ENCODE measurements at places on chromosomes 2 and 18.
A peak's percentile ranks its signal among the peaks of the same experiment; 100 is the strongest.

GRCh38 chr2:5123582-5124196 is 568.5 kb upstream of the SOX11 start:
- DNase-seq, result no peak

DNA sequence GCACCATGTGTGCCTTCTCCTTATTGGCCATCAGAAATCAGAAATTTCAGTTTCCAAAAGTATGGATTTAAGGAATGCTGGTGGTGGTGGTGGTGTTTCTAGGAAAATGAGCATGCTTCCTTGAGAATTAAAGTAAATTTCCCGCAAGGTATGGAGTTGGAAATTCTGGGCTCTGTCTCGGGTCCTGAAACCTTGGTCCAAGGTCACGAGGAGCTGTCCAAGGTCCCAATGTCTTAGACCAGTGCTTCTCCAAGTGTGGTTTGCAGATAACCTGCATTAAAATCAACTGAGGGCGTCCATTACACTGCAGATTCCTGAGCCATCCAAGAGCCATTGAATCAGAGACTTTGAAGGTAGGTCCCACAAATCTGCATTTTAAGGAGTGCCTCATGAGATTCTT is 210.9 kb upstream of the PKDCC start:
- peak; percentile 78 for DNase-seq

DNA sequence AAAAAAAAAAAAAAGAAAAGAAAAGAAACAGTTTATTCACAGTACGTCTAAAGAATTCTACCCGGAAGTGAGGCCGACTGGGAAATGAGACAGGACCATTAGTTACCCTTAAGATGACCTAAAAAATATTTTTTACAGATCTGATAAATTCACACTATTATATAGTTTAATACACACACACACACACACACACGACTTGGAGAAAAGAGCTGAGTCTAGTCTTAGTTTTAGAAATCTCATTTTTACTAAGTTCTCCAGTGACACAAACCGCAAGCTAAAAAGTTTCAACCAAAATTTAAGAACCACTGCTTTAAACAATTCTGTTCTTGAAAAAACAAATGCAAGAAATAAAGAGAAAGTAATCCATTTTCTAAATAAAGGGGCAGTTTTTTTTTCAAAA is 27.1 kb downstream of the ST3GAL5 start:
- DNase-seq, result no peak

GRCh38 chr18:9103376-9103873 is 926 bp downstream of the NDUFV2 start:
- DNase-seq, result peak; percentile 81

DNA sequence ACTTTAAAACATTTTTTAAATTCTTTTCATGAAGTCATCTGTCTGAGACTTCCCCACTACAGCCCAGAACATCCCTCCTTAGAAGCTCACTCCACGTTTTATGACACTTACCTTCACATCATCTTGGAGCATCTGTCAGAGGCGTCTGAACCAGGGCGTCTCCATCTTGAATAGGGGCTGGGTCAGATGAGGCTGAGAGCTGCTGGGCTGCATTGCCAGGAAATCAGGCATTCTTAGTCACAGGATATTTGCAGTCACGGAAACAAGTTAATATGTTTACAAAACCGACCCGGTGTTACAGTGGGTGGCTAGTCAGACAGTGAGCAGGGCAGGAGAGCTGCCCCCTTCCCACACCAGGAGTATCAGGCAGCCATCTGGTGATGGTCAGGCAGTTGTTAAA is 456.5 kb downstream of the FBXO15 start:
- DNase-seq, result no peak

- DNase-seq, result no peak
These were observed 72.3 kb upstream of the SESTD1 start for GRCh38 chr2:179336782-179337534.

- no peak for DNase-seq
These were observed 64.0 kb downstream of the RALBP1 start for GRCh38 chr18:9539283-9539682.

GRCh38 chr18:50301074-50301473 is 13.6 kb upstream of the CXXC1 start:
- no peak for DNase-seq

- DNase-seq, result peak; percentile 44
These were observed 94.6 kb downstream of the PMAIP1 start for GRCh38 chr18:59994357-59994756.

DNA sequence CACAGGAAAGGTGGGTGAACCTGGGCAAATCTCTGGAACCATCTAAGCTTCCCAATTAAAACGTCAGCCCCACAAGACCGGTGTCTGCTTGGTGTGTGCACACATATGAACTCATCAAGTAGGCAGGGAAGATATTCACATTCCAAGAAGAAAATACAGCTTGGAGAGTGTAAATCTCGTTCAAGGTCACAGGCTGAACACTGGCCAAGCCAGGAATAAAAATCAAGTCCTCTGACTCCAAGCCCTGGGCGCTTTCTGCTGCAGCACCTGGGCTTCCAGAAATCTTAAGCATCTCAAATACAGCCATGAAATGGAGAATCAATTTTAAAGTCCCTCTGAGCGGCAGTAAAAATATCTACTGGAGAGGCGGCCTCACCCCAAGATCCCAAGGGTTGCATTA is 150.9 kb downstream of the TWIST2 start:
- no peak for DNase-seq

DNA sequence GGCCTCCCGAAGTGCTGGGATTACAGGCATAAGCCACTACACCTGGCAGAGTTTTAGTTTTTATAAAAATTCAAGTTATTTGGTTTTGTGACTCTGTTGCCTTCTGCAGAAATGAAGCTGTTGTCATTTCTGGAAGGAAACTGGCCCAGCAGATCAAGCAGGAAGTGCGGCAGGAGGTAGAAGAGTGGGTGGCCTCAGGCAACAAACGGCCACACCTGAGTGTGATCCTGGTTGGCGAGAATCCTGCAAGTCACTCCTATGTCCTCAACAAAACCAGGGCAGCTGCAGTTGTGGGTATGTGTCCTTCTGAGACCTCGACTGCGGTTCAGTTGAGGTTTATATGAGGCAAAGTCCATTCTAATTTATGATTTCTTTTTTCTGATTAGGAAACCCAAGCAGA is 7.2 kb downstream of the MTHFD2 start:
- DNase-seq, result peak; percentile 36

- no peak for DNase-seq
These were observed 94.1 kb upstream of the CD302 start for GRCh38 chr2:159891917-159892730.

DNA sequence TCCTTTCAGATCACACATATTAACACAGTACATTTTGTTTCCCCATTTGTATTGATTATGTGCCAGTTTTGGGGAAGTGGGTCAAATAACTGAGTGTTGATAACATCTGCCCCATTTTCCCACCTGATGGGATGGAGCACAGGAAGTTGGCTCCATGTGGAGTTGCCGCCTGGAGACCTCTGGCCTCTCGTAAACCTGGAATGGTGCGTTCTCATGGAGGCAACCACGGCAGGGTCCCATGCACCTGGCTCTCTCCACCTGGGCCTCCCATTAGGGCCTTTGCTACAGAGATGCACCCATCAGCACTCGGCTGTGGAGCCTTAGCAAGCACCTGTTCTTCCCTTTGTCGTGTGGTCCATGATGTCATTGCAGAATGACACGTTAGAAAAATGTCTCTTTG is 130.6 kb downstream of the MBP start:
- DNase-seq, result no peak

- no peak for DNase-seq
These were observed 32.2 kb downstream of the ZC3H15 start for GRCh38 chr2:186518291-186518690.

- DNase-seq, result no peak
These were observed 130.5 kb upstream of the CTDP1 start for GRCh38 chr18:79548986-79549637.

DNA sequence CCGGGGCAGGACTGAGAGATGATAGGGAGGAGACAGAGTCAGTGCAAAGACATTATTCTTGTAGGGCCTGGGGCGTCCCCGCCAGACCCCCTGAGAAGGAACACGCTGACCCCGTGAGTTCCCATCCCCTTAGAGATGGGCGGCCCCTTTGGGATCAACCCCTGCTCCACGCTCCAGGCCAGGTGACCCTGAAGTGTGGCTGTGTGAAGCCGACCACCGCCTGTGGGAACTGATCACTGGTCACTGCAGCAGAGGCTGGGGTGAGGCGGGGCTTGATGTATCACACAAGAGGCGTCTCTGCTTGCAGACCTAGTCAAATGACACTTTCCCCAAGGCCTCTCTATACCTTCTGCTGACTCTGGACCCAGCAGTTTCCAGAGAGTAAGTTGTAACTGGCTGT is 157.4 kb upstream of the TWIST2 start:
- no peak for DNase-seq

GRCh38 chr2:158127380-158127804 is 25.7 kb downstream of the UPP2 start:
- DNase-seq, result no peak

DNA sequence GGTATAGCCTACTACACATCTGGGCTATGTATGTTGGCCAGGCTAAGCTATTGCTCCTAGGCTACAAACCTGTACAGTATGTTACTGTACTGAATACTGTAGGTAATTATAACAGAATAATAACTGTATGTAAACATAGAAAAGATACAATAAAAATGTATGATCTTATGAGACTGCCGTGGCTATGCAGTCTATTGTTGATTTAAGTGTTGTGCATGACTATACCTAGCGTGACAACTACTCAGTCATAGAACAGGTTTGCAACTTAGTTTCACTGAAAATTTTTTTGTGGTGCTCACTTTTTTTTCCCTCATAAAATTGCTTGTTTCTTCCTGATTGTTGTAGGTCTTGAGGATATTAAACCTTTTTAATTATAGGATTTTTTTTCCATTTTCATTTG is 25.9 kb downstream of the KCMF1 start:
- DNase-seq, result no peak

GRCh38 chr2:227608561-227609338 is 5.9 kb downstream of the SCYGR3 start:
- DNase-seq, result peak; percentile 75

GRCh38 chr18:47522359-47522758 is 270.9 kb upstream of the SKOR2 start:
- DNase-seq, result no peak

- DNase-seq, result no peak
These were observed 144.0 kb upstream of the IL1R2 start for GRCh38 chr2:101847661-101848339.

DNA sequence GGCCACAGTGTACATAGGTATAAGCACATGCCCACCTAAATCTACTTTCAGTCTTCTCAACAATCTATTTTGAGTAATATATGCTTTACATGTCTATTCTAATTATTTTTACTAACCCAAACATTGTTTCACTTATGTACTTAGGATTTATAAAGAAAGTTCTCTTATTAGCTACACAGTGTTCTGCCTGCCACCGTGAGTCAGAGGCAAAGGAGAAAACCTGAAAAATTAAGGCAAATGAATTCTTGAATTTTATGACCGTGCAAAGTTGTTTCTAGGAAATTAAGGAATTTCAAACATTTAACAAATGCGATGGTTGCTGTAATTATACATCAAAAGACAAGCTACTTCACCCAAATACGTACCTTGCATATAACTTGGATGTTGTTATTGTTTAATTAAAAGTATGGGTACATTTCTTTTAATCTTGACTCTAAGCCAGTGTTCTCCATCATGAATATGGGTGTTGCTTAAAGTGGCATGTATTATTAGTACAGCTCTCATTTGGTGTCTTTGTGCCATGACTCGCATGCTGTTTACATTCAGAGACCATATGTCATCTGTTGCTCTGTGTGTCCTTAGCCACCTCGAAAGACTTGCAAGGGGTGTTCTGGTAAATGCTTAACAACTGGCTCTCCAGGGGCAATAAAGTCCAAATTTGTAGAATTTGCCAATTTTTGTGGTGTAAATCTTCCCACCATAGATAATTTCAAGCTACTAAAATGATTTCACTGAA is 154.3 kb upstream of the FN1 start:
- no peak for DNase-seq

DNA sequence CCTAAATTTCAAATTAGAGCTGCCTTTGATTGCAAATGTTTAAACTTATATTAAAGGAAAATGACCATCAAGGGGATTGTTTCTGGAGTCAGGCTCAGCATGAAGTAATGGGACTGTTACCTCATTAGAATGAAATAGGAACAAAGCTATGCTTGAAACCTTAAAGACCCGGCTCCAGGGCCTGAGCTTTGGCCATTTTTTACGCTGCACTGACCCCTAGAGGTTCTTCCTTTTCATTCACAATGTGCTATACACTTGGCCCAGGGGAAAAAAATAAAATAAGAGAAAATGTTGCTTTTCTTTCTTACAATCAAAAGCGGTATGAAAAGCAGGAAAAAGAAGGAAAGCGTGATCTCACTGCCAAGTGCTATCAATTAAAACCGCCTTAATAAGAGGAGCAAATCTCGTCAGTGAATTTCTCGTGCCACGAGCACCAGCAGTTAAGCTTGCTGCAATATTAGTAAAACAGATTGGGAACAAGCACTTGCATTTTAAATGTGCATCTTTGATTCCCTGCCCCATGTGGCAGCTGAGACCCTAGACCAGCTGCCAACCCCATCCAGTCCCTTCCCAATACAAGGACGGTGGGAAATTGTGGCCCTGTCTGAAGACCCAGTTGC is 96.6 kb downstream of the MBD2 start:
- DNase-seq, result peak; percentile 87

GRCh38 chr2:167134381-167135072 is 246.2 kb downstream of the XIRP2 start:
- peak; percentile 59 for DNase-seq

DNA sequence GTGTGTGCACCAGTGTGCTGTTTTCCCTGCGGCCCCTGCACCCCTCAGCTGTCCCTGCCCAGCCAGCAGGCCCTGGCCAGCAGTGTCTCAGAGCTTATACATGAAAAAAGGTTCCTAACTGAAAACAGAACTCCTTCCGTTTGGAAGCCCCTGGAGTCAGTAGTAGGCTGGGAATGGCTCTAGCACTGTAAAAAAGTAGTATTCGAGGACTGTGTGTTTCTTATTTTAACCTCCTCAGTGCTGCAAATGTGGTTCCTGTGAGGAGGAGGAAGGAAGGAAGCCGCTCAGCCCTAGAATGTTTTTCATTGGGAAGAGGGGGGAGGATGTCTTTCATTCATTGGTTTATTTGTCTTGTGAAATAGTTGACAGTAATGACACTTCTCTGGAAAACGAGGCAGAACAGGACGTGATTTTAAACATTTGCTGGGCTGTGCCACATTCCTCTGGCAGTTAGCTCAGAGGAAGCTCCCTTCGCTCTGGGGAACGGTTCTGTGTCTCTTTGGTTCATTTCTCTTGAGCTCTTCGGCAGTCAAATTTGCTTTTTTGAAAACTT is 103.5 kb downstream of the SPTBN1 start:
- no peak for DNase-seq

- DNase-seq, result no peak
These were observed 177.2 kb downstream of the ACKR3 start for GRCh38 chr2:236746833-236747232.

GRCh38 chr2:219612577-219613286 is 14.7 kb upstream of the SLC4A3 start:
- DNase-seq, result no peak
